Fibroblast of upper back skin (primary cell): ENCODE measurements at places on chromosomes 5 and 9.

GRCh38 chr5:103336941-103337340 is 78.4 kb downstream of the MACIR start:
- DNase-seq = peak; percentile 50

- DNase-seq = no peak
Observed at GRCh38 chr9:69136779-69137178, 37.3 kb upstream of the TJP2 start.

- DNase-seq = peak; percentile 18
Observed at GRCh38 chr5:92494508-92494907, 1086.5 kb downstream of the NR2F1-AS1 start.

DNA sequence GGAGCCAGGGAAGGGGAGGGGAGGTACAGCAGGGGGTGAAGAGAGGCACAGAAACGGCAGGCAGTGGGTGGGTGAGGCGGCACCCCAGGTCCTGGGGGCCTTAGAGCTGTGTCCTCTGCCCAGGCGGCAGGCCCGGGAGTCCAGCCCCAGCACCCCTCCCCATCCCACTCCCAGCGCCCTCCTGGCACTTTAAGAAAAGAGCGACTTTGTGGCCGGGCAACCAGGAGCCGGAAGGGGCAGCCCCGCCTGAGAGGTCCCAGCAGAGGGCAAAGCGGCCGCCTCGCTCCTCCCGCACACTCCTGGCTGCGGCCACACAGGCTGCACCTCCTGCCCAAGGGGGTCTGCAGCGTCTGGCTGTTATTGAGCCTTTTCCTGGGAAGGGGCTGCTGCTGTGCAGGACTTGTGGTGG is 42.6 kb downstream of the NACC2 start:
- no peak for DNase-seq

DNA sequence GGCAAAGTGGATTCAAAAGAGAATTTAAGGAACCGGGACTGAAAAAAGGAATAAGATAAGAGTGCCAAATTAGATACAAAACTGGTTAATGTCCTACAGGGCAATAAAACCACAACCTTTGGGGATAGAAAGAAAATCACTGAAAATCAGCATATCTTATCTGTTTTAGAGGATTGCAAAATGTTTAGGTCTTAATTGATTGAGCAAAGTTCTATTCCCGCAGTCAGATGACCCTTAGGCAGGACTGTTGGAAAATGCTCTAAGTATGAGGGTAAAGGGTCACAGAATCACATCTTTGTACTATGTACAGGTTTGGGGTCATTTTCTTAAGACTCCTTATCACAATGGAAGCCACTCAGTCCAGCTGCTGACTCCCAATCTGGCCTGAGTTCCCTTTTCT is 129.0 kb downstream of the GABBR2 start:
- DNase-seq = no peak
